ENCODE measurements at places on chromosomes 7 and 10. TPM values are rescaled to one million over a fixed set of nuclear protein-coding genes. Genes with fewer than 3 reads are reported as not detected.

- no peaks in the 10 kb centered on the region for H3K36me3 ChIP-seq
- H3K4me1 ChIP-seq = peaks cover 10% of the 10 kb centered on the region
- no peak overlapping the region for H3K4me3 ChIP-seq
- H3K27me3 ChIP-seq = no peaks in the 10 kb centered on the region
- no peak overlapping the region for H3K27ac ChIP-seq
- DNase-seq = no peak
Observed at GRCh38 chr10:50550291-50550839, 73.4 kb downstream of the SGMS1 start.

Gene DLD
- 74.3 TPM for total RNA-seq

Gene KIAA1549
- total RNA-seq = not detected

DNA sequence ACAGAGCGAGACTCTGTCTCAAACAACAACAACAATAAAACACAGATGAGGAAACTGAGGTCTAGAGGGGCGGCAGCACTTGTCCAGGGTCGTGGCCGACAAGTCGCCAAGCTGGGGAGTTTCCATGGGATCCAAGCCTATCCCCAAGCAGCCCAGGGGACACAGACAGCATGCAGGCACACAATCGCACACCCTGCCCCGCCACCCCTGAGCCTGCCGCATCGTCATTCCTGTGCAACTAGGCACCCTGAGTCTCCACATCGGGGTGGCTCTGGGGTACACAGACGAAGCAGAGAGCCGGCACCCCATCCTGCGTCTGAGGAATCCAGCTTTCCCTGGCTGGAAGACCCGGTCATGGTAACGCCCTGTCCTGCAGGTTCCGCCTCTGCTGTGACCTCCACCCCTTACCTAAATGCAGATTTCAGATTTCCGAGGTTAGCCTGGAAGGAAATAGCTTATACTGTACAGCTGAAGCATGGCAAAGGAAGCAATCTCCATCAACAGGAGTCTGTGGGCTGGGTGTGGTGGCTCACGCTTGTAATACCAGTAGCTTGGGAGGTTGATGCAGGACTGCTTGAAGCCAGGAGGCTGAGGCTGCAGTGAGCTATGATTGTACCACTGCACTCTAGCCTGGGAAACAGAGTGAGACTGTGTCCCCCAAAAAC is 136.1 kb upstream of the TNRC18 start:
- H3K36me3 ChIP-seq = no peaks in the 10 kb centered on the region
- H3K4me1 ChIP-seq = peaks cover 71% of the 10 kb centered on the region
- H3K4me3 ChIP-seq = no peak overlapping the region
- no peak overlapping the region for H3K27ac ChIP-seq

- peak; percentile 89 for DNase-seq
- peak overlapping the region; percentile 78 for H3K4me3 ChIP-seq
- no peaks in the 10 kb centered on the region for H3K27me3 ChIP-seq
- peaks cover 51% of the 10 kb centered on the region for H3K4me1 ChIP-seq
Observed at GRCh38 chr7:157139111-157139809, 534 bp downstream of the UBE3C start.

DNA sequence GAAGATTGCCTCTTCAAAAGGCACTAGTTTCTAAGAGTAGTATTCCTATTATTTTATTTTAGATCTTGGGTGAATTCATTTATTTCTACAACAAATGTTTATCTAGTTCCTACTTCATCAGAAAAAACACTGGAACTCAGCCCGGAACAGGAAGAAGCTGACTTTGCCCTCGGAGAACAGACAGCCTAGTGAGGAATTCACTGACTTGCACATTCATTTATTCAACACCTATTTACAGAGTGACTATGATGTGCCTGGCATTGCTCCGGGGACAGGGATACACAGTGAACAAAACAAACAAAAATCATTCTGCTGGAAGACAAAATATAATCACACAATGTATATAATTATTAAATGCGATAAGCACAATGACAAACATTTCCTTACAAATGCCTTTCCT is 54.4 kb upstream of the SDK1 start:
- no peak overlapping the region for H3K4me3 ChIP-seq
- no peaks in the 10 kb centered on the region for H3K36me3 ChIP-seq
- H3K27me3 ChIP-seq = no peaks in the 10 kb centered on the region
- no peaks in the 10 kb centered on the region for H3K4me1 ChIP-seq

Gene SUPV3L1
- total RNA-seq = 78.7 TPM

Gene HOGA1
- not detected for total RNA-seq

GRCh38 chr7:102976493-102976892 is 63.7 kb downstream of the LRRC17 start:
- H3K36me3 ChIP-seq = no peaks in the 10 kb centered on the region
- H3K27me3 ChIP-seq = no peaks in the 10 kb centered on the region
- no peaks in the 10 kb centered on the region for H3K4me1 ChIP-seq
- no peak overlapping the region for H3K4me3 ChIP-seq

- no peak overlapping the region for H3K27ac ChIP-seq
- DNase-seq = no peak
- no peaks in the 10 kb centered on the region for H3K36me3 ChIP-seq
Observed at GRCh38 chr10:63412304-63412703, 53.5 kb downstream of the JMJD1C start.

Gene MUC3A
- total RNA-seq = not detected

GRCh38 chr7:132876576-132876975 is 205.3 kb downstream of the CHCHD3 start:
- no peaks in the 10 kb centered on the region for H3K36me3 ChIP-seq
- no peaks in the 10 kb centered on the region for H3K27me3 ChIP-seq
- no peak for DNase-seq
- no peaks in the 10 kb centered on the region for H3K4me1 ChIP-seq
- no peak overlapping the region for H3K4me3 ChIP-seq
- H3K27ac ChIP-seq = no peak overlapping the region

DNA sequence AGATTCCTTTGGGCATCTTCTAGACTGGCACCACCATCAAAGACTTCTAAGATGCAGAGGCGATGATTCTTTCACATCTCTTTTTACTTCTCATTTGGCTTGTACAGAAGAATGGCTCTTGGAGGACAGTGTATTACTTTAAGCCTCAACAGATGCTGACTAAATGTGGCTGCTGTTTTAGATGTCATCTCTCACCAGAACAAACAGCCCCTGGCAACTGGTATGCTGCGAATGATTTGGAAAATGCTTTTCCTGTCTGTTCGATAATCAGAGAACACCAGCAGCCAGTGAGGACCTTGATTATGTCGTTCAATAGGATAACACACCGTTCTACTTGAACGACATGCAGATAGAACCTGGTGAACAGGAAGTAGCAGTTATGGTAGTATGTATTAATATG is 131.8 kb downstream of the RNF216 start:
- peaks cover 55% of the 10 kb centered on the region for H3K36me3 ChIP-seq
- no peak overlapping the region for H3K4me3 ChIP-seq
- H3K27ac ChIP-seq = no peak overlapping the region
- H3K27me3 ChIP-seq = no peaks in the 10 kb centered on the region
- DNase-seq = no peak

GRCh38 chr7:83852136-83852535 is 203.2 kb upstream of the SEMA3E start:
- no peaks in the 10 kb centered on the region for H3K36me3 ChIP-seq
- H3K4me3 ChIP-seq = no peak overlapping the region

DNA sequence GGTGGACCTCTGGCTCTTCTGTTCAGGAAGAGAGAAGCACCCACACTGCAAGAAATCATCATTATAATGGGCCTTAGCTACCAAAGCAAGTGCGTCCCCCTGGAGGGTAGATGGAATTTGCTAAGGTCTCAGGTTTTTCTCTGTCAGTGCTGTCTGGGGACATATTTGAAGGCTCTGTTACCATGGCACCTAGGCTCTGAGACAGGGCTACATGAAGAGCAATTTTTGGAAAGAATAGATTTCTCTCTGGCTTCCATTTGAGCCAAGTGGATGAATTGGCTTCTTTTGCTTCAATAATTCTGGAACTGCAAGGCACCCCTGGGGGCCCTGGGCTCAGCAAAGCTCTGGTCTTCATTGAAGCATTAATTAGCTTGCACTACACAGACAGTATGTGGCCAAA is 349.1 kb upstream of the GALNT17 start:
- no peak overlapping the region for H3K27ac ChIP-seq
- no peak for DNase-seq
- no peaks in the 10 kb centered on the region for H3K27me3 ChIP-seq
- no peak overlapping the region for H3K4me3 ChIP-seq
- peaks cover 39% of the 10 kb centered on the region for H3K4me1 ChIP-seq

DNA sequence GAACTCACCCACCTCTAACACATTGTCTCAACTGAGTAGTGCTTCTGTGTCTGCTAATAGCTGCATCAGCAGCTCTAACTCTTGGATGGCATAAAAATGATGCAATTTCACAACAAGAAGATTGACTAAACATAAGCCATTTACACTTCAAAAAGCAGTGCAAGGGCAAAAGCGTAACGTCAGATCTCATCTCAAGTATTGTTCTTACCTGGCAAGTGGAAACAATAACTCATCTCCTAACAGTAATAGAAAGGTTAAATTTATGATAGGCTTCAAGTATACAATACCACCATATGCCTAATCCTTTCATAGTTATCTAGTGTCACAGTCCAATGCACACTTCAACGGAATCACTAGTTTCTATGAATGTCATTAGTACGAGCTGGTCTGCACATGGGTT is 14.8 kb downstream of the TPK1 start:
- H3K36me3 ChIP-seq = no peaks in the 10 kb centered on the region
- DNase-seq = no peak
- no peak overlapping the region for H3K27ac ChIP-seq
- H3K4me3 ChIP-seq = no peak overlapping the region

GRCh38 chr10:6446711-6447110 is 133.4 kb downstream of the PRKCQ start:
- no peaks in the 10 kb centered on the region for H3K27me3 ChIP-seq
- H3K36me3 ChIP-seq = peaks cover 45% of the 10 kb centered on the region
- no peak overlapping the region for H3K4me3 ChIP-seq
- H3K27ac ChIP-seq = no peak overlapping the region
- H3K4me1 ChIP-seq = peaks cover 11% of the 10 kb centered on the region

Gene HOXA13
- not detected for total RNA-seq

Gene GNGT1
- not detected for total RNA-seq

- H3K4me1 ChIP-seq = peaks cover 3% of the 10 kb centered on the region
- H3K27ac ChIP-seq = no peak overlapping the region
- H3K4me3 ChIP-seq = no peak overlapping the region
- DNase-seq = peak; percentile 82
Observed at GRCh38 chr10:30591249-30591670, 38.3 kb downstream of the LYZL2 start.

DNA sequence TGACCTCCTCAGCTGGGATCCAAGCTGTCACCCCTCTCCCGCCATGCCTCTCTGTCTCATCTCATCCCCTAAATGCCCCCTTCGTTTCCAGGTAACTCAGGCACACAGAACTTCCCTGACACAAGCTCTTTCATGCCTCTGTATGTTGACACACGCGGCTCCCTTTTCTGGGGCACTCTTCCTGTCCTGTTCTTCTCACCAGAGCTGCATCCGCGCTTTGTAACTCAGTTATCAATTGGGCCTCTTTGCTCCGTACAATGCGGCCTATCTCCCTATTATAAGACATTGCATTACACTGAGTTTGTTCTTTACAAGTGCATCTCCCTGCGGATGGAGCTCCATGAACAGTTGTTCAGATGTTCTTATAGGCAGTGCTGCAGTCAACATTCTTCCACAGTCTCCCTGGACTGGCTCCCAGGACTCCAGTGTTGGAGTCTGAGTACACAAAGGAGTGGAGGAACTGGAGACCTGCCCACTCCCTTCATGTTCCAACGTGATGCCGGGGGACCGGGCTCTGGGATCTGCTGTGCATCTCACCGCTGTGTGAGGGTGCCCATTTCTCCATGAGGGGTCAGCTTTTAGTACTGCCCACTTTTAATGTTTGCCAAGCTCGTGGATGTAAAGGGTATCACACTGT is 56.9 kb upstream of the TNS3 start:
- H3K4me1 ChIP-seq = no peaks in the 10 kb centered on the region
- no peak overlapping the region for H3K27ac ChIP-seq
- DNase-seq = no peak
- no peak overlapping the region for H3K4me3 ChIP-seq
- H3K36me3 ChIP-seq = no peaks in the 10 kb centered on the region
- H3K27me3 ChIP-seq = no peaks in the 10 kb centered on the region

GRCh38 chr10:126253611-126253998 is 134.7 kb downstream of the ADAM12 start:
- H3K4me3 ChIP-seq = no peak overlapping the region
- H3K27ac ChIP-seq = no peak overlapping the region
- H3K27me3 ChIP-seq = no peaks in the 10 kb centered on the region
- H3K36me3 ChIP-seq = no peaks in the 10 kb centered on the region
- no peaks in the 10 kb centered on the region for H3K4me1 ChIP-seq
- no peak for DNase-seq

Gene OPN1SW
- not detected for total RNA-seq

Gene HGF
- total RNA-seq = not detected

DNA sequence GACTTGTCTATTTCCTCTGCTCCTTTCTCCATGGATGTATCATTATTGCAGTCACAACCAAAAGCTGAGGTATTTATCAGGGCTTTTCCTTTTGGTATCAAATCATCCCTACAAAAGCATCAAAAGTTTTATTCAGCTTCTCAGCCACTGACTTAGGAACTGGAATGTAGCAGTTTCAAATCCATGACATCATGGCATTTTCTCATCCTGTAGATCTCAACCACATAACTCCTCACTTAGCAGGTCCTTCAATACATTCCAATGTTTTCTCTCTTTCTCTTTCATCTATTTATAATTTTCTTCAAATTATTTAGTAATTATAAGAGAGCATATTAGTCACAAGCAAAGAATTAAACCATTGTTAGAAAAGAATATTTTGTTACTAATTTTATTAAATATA is 537.4 kb upstream of the SORCS1 start:
- no peaks in the 10 kb centered on the region for H3K36me3 ChIP-seq
- H3K27ac ChIP-seq = no peak overlapping the region
- DNase-seq = no peak
- H3K4me3 ChIP-seq = no peak overlapping the region
- no peaks in the 10 kb centered on the region for H3K4me1 ChIP-seq

DNA sequence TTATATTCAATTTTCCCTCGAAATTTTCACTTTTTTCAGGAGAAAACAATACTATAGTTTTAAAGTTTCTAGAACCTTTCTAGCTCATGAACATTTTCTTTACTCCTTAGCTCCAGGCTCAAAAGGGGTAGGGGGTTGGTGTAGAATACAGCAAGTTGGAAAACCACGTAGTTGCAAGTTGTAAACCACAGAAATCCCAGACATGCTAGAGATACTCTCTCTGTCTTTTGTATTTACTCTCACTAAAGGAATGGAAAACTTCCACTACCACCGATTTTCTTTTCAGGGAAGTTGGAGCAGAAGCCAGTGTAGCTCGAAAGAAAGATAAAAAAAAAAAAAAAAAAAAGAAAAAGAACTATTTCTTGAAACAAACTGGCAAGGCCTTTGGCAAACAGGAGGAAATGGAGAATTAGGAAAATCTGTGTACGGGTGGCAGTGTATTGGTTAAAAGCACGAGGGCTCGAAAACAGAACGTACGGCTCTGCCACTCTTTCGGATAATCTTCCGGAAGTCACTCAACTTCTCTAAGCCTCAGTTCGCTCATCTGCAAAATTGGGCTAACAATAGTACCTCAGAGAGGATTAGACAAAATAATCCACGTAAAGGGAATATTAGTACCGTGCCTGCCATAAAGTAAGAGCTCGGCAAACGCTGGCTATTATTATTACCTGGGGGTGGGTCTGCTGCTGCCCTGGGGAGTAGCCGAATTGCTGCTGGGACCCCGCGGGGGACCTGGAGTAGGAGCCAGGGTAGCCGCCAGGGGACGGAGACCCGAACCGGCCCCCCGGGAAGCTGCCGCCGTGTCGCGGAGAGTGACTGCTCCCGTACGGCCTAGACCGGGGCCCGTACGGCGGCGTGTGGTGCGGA is 628 bp downstream of the MPLKIP start:
- no peaks in the 10 kb centered on the region for H3K27me3 ChIP-seq
- H3K4me1 ChIP-seq = peaks cover 15% of the 10 kb centered on the region
